ENCODE measurements at places on chromosomes 3 and 15.

DNA sequence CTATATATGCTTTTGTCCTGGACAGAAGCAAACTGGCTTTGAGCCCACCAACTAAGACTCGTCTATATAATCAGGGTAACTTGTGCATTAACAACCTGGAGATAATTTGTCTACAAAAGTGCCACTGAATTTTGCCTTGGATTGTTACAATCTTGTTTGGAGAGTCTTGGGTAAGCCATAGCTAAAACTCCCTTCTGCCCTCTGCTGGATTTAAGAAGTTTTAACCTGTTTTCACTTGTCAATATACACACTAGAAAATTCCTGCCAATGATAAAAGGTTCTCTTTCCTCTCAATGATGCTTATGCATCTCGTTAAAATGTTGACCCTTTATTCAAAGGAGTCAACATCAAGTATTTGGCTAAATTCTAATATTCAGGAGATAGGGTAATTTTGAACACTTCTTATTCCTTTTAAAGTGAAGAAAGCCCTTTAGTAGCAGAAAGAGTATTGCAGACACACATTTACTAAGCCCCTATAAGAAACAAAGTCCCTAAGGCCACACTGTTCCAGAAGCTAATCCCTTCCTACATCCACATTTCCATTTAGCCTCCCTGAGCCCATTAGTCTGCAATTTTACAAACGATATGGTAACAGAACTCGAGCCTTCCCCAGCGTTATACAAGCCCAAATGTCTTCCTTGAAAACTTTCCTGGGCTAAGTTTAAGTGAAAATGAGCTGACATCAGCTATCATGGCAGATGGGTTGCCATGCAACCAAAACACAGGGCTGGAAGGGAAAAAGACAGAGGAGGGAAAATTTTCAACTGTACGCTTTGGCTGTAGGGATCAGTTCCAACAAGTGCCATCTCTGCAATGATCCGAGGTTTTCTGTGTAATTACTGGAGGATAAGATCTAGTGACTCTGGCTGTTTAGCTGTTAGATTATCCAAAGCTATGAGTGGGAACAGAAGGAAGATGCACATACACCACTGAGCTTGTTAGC lies 75.9 kb upstream of the FGF12 start:
- DNase-seq = no peak

DNA sequence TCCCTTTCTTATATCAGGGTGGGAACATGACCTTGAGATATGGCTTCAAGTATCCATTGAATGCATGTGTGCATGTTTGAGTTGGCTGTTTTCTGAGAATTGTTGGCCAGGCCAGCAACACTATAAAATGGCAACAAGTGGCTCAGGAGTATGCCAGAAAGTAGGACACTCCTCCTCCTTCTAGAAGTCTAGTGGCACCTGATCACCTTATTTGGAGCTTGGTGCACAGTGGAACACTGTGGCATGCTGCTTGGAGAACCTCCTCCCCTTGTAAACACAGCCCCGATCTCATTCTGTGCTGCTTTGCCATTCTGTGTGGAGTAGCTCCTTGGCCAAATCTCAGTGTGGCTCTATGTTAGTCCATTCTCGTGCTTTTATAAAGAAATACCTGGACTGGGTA lies 114.8 kb upstream of the NDN start:
- no peak for DNase-seq

DNA sequence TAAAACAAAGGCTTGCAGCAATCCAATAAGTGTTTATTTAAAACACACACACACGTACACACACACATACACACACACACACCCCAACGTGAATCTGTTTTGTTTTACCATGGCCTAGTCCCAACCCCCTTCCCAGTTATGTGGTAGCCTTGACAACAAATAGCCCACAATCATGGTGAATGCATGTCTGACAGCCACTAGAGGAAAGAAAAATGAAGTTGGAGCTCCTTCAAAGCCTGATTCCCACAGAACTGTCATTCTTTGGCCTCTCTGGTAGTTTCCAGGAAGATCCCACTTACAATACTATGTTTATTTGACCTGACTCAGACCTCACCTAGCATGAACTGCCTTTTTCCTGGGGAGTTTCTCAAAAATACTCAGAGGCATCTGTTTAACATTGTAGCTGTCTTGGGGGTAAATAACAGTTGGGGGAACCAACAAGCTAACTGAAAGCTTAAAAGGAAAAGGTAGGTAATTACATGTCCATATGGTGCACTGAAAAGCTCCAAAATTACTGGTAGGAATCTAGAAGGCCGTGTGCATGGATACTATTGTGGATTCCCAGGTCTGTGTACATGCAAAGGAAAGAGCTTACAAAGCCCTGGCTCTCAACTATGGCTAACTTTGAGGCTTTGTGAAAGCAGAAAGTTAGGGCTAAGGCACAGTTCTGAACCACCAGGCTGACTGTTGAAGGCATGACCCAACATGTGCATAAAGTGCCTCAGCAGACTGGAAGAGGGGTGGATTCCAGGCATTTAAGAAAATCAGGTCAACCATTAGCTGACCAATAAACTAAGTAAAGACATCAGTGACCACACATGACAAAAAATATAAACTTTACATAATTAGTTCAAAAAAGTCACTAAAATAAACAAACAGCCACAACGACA lies 65.3 kb downstream of the FAIM start:
- DNase-seq = no peak

DNA sequence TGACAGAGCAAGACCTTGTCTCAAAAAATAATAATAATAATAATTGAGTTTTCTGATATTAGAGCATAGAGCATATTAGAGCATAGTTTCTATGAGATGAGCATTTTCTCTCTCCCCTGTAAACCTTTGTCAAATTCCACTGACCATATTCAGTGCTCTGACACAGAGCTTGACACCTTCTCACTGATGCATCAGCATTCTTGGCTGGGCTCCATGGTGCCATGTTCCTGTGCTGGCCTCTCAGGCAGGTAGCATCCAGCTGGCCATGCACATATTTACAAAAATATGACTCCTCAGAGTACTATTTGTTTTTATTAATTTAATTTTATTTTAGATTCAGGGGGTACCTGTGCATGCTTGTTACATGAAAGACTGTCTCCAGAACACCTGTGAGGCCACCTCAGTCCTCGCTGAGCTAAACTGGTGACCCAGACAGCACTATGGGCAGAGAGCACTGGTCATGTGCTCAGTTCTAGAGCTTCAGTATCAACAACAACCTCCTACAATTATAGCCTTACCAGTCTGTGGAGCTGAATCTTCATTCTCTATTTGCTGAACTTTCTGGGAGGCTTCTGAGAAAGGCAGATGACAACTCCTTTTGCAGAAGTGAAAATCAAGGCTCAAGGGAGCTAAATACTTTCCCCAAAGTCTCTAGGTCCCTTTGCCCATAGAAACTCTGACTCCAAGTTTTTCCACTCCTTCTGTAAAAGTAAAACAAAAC lies 21.6 kb upstream of the SLC28A2 start:
- no peak for DNase-seq

DNA sequence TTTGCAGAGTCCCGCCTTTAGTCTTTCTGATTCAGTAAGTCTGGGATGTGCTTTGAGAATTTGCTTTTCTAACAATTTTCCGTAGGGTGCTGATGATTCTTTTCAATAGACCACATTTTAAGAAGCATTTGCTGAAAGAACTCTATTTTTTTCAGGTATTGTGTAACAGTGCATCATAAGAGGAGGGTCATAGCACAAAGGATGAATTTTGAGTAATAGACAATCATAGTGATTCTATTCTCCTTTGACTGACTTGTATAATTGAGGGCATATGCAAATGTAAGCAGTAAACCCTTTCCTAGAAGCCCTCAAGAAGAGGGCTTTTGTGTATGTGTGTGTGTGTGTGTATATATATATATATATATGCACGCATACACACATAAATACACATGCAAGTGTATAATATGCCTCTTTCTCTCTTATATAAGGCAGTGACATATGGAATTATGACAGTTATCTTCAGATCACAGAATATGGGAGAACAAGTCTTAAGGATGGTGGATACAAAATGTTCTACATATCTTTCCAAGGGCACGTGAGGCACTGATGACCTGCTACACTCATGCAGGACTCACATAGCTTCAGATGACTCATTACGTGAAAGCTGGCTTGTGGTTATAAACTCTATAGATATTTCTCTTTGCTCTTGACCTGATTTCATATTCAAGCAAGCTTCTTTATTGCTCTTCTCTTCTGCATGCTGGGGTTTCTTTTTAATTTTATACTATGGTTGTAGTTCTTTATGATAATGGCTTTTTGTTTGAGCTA lies 6.5 kb upstream of the PLSCR1 start:
- no peak for DNase-seq

- DNase-seq = no peak
These were observed 11.7 kb downstream of the SLC30A4 start for GRCh38 chr15:45510758-45511280.

DNA sequence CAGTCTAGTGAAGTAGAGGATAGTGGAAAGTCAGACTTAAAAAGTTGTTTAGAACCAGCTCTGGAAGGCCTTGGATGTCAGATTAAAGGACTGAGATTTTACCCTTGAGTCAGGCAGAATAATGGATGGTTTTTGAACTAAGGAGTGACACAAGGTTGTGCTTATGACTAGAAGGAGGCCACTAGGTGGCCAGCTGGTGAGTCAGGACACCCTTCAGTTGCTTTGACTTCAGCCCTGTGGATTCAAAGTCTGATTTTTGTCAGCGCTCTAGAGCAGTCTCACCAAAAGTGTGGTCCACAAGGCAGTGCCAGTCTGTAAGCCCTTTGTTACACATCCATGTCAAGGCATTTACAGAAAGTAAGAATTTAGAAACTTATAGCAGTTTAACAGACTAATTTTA lies 3.8 kb upstream of the GABPB1 start:
- peak; percentile 41 for DNase-seq

DNA sequence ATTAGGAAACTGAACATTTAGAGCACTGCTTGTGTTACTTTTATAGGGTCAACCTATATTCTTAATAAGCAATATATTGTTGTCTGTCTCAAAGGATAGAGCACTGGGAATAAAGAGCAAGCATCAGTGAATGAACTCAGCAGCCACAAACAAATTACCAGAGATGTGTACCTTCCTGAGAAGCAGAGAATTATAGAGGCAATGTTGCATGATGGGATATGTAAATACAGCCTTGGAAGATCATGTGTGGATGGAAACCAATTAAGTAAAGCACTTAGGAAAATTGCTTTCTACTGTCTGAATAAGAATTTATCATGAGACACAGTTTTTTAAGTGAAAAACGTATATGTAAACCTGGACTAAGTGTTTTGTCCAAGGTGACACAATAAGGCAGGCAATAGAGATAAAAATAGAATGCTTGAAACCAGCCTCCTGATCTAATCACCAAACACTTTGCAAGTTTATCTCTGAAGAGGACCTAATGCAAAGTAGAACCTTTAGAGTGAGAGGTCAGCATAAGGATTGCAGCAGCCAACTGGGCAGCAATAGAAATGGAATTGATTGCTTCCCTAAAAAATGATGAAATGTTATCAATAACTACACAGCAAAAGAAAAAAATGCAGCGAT lies 848.0 kb downstream of the TUSC7 start:
- DNase-seq = no peak

DNA sequence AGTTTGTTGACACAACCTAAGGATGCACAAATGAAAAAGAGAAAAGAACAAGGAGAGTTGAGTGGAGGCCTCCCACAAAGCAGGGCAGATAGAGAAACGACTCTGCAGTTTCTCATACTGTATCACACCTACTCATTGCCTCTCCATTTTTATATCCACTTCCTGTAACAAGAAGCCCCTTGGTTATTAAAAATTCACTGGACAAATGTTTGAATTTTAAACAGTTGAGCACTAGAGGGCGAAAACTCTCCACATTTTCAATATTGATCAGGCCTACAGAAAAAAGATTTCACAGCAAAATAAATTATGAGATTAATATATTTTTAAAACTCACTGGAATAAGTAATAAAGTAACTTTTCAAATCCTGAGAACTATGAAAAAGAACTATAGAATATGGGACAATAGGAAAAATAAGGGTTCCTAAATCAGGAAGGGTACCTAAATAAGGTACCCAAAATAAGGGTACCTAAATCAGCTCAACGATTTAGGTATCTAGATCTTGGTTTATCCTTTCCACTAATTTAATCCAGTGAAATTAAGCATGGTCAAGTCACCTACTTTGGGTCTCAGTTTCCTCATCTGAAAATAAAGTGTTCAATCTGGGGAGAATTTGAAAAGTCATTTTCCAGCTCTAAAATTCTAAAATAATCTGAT lies 47.0 kb upstream of the PPIB start:
- DNase-seq = no peak

DNA sequence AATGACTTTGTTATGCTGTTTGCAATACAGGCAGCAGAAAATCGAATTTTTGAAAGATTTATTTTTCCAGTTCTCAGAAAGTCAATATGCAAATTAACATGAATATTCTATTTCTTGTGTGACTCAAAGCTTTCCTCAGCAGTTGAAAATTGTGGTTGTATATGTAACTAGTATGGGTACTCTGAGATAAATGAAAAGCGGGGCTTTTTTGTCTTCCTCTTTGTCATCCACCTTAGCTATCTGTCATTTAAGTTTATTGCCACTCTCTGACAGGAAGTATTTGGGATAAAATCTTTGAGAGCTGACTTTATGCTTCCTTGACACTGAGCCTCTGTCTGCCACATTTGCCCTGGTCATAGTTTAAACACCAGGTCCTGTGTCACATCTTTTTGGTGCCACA lies 91.5 kb downstream of the ATG7 start:
- DNase-seq = no peak

- DNase-seq = no peak
These were observed 891.5 kb downstream of the ROBO2 start for GRCh38 chr3:77931255-77932009.

GRCh38 chr3:122213650-122214049 lies 30.2 kb downstream of the CASR start:
- no peak for DNase-seq

DNA sequence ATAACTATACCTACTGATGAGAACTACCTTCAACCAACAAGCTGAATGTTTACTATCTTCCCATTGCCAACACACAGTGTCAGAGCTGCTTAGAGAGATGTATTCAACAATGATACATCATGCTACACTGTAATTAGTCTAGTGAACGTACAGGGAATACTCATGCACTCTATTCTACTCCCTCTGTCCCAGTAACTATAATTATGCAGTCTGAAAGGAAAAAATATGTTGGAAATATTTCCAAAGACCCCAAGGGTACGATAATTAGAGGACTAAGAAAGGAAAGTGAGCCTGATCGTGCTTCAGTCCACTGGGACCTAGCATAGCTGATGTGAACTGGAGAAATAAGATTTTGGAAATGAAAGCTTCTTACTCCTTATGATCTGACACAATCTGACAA lies 36.9 kb upstream of the FSIP1 start:
- no peak for DNase-seq

- no peak for DNase-seq
These were observed 30.3 kb upstream of the RNF7 start for GRCh38 chr3:141707741-141708203.

DNA sequence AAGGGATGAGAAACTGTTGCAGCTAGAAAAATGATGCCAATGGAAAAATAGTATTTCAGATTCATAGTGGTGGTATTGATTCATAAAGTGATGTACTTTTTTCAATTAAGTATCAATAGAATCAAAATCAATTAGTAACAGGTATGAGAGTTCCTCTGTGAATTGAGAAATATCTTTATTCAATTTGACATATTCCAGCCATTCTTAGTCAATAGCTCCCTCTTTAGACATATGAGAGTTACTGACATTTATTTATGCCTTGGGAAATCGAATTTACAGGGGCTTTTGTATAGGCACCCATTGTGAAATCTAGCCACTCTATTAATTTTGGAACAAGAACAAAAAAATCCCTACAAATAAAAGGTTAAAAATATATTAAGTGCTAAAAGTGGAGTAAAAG lies 386.9 kb upstream of the CNTN3 start:
- DNase-seq = no peak

Data from stimulated activated CD4-positive, alpha-beta T cell treated with anti-CD3 and anti-CD28 coated beads, Interleukin-1b, Interleukin-23, amount 100 ng/mL, for 48 hours (primary cell).